ENCODE measurements at places on chromosomes 12 and 14. TPM values are rescaled to one million over a fixed set of nuclear protein-coding genes. Genes with fewer than 3 reads are reported as not detected.

KRT6C gene
- total RNA-seq = not detected

MCRS1 gene
- 16.5 TPM for total RNA-seq

VRTN gene
- not detected for total RNA-seq

SPIC gene
- not detected for total RNA-seq

KRT73 gene
- total RNA-seq = not detected

NAP1L1 gene
- total RNA-seq = 257 TPM

PSMA6 gene
- 10.7 TPM for total RNA-seq

FAM186B gene
- not detected for total RNA-seq

POTEM gene
- not detected for total RNA-seq

ITFG2 gene
- 157 TPM for total RNA-seq

BRI3BP gene
- total RNA-seq = 19.4 TPM

SLC25A47 gene
- total RNA-seq = not detected

C12orf50 gene
- total RNA-seq = not detected

CEBPE gene
- not detected for total RNA-seq

TIMELESS gene
- 12.3 TPM for total RNA-seq

CDCA4 gene
- 12.3 TPM for total RNA-seq

TSPAN31 gene
- total RNA-seq = 10.1 TPM

RNASE7 gene
- 2.6 TPM for total RNA-seq

TDP1 gene
- total RNA-seq = 26.8 TPM

ANO4 gene
- not detected for total RNA-seq

KCNH3 gene
- not detected for total RNA-seq

RBP5 gene
- total RNA-seq = not detected

IL22 gene
- not detected for total RNA-seq

AJUBA gene
- 10.1 TPM for total RNA-seq

ZNF385A gene
- total RNA-seq = 7.8 TPM

PITPNM2 gene
- 28.1 TPM for total RNA-seq

CCDC88C gene
- total RNA-seq = 19.3 TPM

RNASE4 gene
- total RNA-seq = 158 TPM

OR6C70 gene
- not detected for total RNA-seq

GYS2 gene
- not detected for total RNA-seq

EXD2 gene
- total RNA-seq = 25.4 TPM

RDH12 gene
- total RNA-seq = 15.4 TPM

TSHR gene
- total RNA-seq = 0.45 TPM

ACTN1 gene
- total RNA-seq = 237 TPM

MYRFL gene
- total RNA-seq = not detected

PLEK2 gene
- total RNA-seq = 6.5 TPM

ARHGDIB gene
- 13.4 TPM for total RNA-seq

SYCP3 gene
- 0.89 TPM for total RNA-seq

GSC gene
- not detected for total RNA-seq

TAS2R30 gene
- total RNA-seq = 26.3 TPM

SIRT4 gene
- 6.2 TPM for total RNA-seq

LTB4R gene
- total RNA-seq = not detected

EFS gene
- 7.0 TPM for total RNA-seq

DEPDC4 gene
- 0.55 TPM for total RNA-seq

All from stomach (tissue), 19 donors.